Mammary microvascular endothelial cell (primary cell): ENCODE measurements at places on chromosomes 7 and 10. TPM values are rescaled to one million over a fixed set of nuclear protein-coding genes. Genes with fewer than 3 reads are reported as not detected.

CHCHD1 gene
- 55.3 and 57.4 TPM in 2 replicates for total RNA-seq

IFIT2 gene
- total RNA-seq: 5.5 and 5.9 TPM in 2 replicates

VAX1 gene
- total RNA-seq: not detected in 2 replicates

GLRX3 gene
- 135 and 145 TPM in 2 replicates for total RNA-seq

UPP1 gene
- total RNA-seq: 96.7 and 97.0 TPM in 2 replicates

LRRC17 gene
- total RNA-seq: 2.1 and 3.3 TPM in 2 replicates

EBLN1 gene
- not detected in 2 replicates for total RNA-seq

CTTNBP2 gene
- total RNA-seq: 0.27 TPM in 1 of 2 replicates, not detected in the other

HTR7 gene
- not detected in 2 replicates for total RNA-seq

MLXIPL gene
- total RNA-seq: not detected in 2 replicates
